ENCODE measurements at places on chromosomes 7 and 10.

DNA sequence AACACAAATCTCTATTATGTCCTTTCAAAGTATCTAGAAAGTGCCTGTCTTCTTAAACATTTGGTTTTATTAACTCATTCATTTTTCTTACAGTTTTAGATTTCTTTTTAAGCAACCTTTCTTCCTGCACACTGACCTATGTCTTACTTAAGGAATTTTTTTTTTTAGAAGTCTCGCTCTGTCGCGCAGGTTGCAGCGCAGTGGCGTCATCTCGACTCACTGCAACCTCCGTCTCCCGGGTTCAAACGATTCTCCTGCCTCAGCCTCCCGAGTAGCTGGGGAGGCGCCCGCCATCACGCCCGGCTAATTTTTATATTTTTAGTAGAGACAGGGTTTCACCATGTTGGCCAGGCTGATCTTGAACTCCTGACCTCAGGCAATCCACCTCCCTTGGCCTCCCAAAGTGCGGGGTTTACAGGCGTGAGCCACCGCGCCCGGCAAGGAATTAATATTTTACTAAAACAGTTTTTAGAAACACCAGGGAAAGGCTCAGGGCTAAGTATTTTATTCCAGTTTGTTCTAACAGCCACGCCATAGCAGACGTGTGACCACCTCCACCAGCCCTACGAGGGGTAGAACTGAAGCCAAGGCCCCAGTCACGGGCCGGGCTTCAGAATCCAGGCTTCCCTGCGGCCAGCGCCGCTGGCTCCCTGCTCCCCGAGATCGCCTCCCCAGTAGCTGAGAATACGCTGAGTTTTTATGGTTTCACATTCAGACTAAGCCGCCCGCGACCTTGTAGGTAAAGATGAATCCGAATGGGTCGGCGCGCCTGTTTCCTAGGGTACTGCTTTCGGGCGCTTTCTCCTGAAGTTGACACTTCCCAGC lies 941 bp upstream of the LUC7L2 start:
- peak; percentile 52 for DNase-seq

DNA sequence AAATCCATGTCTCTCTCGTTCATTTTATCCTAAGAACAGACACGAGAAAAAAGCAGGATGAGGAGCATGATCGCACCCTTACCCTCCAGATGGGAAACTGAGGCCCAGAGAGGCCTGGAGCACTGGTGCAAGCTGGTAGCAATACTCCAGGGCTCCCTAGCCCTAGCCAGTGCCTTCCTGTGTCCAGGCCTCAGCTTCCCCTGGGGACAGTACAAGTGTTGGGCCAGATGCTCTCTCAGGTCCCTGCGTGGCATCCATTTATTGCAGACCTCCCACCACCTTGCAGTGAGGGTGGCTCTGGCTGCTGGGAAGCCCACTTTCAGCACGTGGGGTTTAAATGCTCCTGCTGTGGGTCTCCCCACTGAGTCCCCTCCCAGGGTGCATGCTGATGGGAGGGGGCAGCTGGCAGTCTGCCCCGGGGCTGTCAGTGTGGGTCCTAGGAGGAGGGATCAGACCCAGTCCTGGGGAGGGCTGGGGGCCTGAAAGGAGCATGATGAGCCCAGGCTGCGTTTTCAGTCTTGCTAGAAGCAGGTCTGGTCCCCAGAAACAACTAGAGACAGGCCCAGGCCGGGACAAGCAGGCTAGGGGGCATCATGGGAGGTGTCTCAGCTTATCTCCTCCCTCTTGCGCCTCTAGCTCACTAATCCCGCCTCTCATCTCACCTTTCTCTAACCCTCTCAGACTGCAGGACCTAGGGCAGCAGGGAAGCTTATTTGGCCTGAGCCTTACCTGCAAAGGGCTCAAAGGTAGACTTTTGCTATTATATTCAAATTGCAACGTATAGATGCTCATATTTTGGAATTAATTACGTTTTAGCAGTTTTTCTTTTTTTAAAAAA lies 662 bp upstream of the PPIF start:
- no peak for DNase-seq

DNA sequence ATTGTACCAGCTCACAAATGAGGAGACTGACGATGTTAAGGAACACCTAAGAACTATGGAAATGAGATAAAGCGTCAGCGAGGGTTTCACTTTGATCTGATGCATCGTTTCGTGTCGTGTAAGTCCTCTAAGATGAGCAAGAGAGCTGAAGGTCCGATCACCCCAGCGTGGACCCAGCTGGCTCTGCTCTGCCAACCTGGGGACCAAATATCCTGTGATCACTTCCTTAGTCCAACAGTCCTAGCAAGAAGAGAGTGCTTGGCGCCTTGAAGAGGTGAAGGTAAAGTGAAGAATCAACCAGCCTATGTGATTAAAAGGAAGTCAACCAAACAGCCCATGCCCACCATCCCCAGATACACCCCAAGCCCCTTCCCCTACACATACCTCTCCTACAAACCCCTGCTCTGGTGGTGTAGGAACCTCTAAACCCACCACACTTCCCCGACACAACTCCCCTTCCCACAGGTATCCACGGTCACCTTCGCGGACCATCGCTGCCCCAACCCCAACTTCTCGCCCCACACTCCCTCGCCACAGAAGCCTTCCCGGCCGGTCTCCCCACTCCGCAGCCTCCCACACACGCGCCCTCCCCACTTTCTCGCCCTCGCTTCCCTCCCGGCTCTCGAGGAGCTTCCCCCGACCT lies 722 bp downstream of the UPF2 start:
- DNase-seq, result peak; percentile 22

DNA sequence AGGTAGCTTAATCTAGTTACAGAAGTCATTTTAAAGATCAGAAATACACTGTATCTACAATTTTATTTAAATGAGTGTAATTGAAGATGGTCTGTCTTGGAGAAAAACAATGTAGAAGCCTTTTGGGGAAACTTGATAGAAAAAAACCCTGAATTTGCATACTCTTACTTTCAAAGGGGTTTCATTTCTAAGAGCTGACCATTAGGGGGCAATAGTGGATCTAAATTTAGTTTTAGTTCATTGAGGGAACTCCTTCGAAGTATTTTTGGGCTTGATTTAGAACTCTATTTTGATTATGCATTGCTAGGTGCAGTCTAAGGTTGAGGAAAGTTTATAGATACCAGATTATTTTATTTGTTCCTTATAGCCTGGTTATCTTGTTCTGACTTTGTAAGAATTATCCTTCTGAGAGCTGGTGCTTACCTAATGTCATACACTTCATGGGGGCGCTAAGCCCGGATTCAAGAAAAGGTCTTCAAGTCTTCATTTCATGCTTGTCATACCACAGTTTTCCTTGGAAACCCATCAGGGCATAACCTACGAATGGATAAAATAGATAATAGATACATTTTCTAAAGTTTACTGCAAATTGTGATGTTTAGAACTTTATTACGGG lies 69.1 kb upstream of the MXI1 start:
- DNase-seq, result no peak

GRCh38 chr7:42964849-42965805 lies 33.0 kb downstream of the MRPL32 start:
- no peak for DNase-seq

GRCh38 chr7:101792051-101792681 lies 25.3 kb upstream of the CUX1 start:
- no peak for DNase-seq

GRCh38 chr10:112649006-112649821 lies 202.2 kb downstream of the VTI1A start:
- DNase-seq, result no peak

DNA sequence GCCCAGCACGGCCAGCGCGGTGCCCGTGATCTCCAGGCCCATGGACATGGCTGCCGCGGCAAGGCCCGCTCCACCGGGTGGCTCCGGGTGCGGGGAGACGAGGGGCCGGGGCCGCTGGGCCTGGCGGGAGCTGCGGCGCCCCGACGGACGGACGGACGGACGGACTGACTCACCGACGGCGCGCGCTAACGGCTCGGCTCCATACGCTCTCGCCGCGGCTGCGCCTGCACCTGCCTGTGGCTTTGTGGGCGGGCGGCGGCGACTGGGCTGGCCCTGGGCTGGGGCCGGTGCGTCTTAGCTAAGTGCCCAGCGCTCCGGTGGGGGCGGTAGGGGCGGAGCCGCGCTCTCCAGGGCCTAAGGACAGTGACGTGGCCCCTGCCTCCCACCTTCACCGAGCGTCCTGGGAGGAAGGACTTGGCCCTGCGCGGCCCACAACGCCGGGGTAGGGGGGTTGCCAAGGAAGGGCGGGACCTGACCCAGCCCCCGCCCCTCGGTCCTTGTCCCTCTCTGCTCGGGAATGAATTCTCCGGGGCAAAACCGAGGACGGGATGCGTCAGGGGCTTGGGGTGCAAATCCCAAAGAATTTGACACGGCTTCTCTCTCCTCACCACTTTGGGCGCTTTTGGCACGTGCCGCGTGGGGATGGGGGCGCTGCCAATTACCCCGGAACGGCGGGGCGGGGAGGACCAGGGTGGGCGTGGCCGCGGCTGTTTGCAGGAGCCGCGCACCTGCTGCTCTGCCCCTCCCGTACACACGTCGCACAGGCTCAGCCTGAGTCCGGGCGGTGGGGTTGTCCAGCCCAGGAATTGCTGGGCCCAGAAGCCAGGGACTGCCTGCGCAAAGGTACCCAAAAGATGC lies at the start of gene CLDN3:
TSS of gene CLDN3 (minus strand) at position 269 of the 858 bp plus-strand sequence. CDS start at position 48, 221 bp downstream.
- no peak for DNase-seq

DNA sequence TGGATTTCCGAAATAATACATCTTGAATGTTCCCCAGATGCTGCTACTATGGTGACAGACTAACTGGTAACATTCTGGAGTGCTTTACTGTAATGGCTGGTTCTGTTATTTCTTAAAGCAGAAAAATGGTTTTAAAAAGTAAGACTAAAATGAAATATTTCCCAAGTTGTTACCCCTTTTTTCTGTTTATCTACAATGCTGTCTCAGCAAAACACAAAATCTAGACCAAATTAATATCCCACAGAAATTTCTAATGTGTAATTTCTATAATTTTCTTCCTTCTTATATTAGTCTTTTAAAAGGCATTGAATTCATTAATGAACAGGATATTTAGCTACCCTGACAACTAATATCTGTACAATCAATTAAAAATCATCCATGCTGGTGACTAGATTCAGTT lies 19.1 kb upstream of the MTERF1 start:
- DNase-seq, result no peak

GRCh38 chr7:92156990-92157389 lies 22.0 kb downstream of the LRRD1 start:
- DNase-seq, result no peak

DNA sequence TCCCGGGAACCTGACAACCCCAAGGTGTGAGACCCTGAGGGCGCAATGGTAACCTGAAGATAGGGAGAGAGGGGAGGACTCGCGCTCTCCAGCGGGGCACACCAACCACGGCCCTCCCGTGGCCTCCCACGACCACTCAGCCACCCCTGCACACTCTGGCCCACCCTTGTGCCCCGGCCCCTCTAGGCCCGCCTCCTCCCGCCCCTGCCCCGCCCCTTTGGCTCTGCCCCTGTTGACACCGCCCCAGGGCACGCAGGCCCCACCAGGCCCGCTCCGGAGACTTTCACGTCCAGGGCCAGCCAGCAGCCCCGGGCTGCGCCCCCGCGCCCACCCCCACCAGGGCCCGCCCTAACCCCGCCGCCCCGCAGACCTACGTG lies 10.9 kb downstream of the ATG9B start:
- no peak for DNase-seq

Data from CD4-positive, alpha-beta T cell treated with Interleukin-1 beta for 1 hour (primary cell).